ENCODE measurements at places on chromosomes 3 and 15. TPM values are rescaled to one million over a fixed set of nuclear protein-coding genes. Genes with fewer than 3 reads are reported as not detected.

The ZPLD1 gene
- 0.26 TPM for total RNA-seq

The FAM81A gene
- total RNA-seq: 0.78 TPM

The SLC28A2 gene
- not detected for total RNA-seq

The OR5K2 gene
- total RNA-seq: not detected

The AAGAB gene
- 13.5 TPM for total RNA-seq

The SAMD7 gene
- not detected for total RNA-seq

The UROC1 gene
- not detected for total RNA-seq

The STARD5 gene
- 9.6 TPM for total RNA-seq

The ULK3 gene
- 74.2 TPM for total RNA-seq

The CPNE9 gene
- total RNA-seq: not detected

The CSTA gene
- total RNA-seq: 1.3 TPM

The ARGFX gene
- not detected for total RNA-seq

The IQCF5 gene
- total RNA-seq: not detected

The SLC24A1 gene
- 3.6 TPM for total RNA-seq

The IL5RA gene
- total RNA-seq: not detected

The C3orf20 gene
- total RNA-seq: not detected

The APBA2 gene
- 29.0 TPM for total RNA-seq

The SMCO1 gene
- not detected for total RNA-seq

The LRRC2 gene
- total RNA-seq: 1.8 TPM

The ITGB5 gene
- total RNA-seq: 73.5 TPM
